Stimulated activated CD8-positive, alpha-beta memory T cell treated with anti-CD3 and anti-CD28 coated beads, Interleukin-2, amount 100 ng/mL, for 48 hours (primary cell): ENCODE measurements at places on chromosomes 13 and 19.

DNA sequence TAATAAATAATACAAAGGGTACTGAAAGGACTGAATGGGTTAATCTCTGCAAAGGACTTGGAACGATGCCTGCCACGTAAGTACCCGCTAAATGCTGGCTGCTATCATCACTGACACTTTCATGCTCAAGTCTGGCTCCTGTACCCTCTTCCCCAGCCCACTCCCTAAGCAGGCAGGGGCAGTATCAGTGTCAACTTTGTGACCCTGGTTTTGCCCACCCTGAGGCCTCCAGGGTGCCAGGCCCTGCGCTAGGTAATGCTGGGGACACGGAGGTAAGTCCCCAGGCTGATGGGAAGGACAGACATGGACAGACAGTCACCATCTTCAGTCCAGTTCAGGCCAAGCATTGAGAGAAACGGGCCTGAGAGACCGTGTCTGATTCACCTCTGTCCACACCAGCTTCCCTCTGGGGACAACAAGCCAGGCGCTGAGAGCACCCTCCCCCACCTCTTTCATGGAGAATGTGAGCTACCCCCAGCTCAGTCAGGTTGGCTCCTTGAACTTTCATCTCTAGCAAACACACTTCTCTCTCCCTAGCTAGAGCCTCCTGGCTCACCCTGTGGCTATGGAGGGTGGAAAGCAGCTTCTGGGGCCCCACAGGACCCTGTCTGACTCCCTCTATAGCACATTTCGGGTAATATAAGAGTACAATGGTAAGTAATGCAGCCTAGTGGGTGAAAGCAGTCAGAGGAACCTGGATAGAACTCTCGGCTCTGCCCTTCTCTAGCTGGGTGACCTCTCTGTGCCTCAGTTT is 800 bp downstream of the ETFB start:
- no peak for DNase-seq

GRCh38 chr19:48556163-48556562 is 4.2 kb downstream of the SULT2B1 start:
- DNase-seq, result no peak

DNA sequence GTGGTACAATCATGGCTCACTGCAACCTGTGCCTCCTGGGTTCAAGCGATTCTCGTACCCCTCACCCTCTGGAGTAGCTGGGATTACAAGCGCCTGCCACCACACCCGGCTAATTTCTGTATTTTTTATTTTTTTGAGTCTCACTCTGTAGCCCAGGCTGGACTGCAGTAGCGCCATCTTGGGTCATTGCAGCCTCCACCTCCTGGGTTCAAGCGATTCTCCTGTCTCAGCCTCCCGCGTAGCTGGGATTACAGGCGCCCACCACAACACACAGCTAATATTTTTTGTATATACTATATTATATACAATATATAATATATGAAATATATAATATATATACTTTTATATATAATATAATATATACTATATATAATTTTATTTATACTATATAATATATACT is 52.5 kb downstream of the COLGALT1 start:
- no peak for DNase-seq

DNA sequence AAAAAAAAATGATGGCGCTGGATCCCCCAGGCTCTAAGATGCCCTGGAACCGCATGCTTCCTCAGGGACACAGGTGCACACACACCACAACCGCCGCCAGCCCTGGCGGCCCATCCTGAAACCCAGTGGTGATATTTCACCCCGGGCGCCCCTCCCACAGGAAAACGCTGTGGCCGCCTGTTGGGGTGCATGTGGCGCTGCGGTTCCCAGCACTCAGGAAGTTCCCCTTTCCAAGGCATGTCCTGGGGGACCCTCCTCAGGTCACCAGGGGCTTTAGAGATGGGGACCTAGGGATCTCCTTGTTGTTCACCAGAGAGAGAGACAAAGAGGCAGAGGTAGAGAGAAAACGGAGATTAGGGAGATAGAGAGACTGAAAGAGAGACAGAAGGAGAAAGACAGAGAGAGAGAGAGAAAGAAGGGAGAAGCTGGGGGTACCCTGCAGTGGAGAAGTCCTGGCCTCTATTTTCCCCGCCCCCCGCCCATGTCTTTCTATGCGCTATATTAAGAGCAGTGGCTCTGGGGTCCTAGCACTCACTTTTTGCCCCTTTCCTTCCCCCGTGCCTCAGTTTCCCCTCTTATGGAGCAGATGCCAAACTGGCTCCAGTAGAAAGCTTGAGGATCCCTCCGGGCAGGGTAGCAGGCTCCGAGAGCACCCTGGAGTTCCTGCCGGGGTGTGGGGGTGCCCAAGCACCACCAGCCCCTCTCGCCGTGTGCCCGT is 2.3 kb downstream of the ADGRE2 start:
- DNase-seq, result peak; percentile 6

DNA sequence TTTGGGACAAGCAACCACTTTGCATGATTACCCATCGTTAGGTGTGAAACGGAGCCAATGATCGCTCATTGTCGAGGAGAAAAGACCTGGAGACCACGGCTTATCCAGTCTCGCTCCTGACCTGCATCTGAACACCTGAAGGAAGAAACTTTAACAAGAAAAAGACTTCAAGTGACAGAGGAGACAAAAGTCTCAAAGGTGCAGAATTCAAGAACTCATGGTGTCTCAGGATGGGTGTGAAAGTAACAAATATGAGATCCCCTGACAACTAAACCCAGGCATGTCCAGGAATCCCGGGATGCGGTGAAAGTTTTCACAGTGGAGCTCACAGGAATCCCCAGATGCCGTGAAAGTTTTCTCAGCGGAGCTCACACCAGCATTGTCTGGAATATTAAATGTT is 6.3 kb upstream of the ATP11A start:
- DNase-seq, result no peak

DNA sequence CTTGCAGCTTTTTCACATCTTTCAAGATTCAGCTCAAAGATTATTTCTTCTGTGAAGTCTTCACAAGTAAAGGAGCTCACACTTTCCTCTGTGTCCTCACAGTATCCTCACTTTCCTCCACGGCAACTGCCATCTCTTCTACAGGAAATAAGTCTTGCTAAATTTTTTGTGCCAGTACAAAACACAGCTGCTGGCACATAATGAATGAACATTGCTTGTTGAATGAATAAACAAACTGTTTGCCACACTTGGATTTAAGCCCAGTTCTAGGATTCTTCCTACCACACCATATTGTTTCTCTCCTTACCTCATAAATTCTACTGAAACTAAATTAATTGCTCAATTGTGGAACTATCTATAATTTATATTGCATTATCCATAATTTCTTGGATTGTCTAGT is 59.5 kb downstream of the RAP2A start:
- no peak for DNase-seq

DNA sequence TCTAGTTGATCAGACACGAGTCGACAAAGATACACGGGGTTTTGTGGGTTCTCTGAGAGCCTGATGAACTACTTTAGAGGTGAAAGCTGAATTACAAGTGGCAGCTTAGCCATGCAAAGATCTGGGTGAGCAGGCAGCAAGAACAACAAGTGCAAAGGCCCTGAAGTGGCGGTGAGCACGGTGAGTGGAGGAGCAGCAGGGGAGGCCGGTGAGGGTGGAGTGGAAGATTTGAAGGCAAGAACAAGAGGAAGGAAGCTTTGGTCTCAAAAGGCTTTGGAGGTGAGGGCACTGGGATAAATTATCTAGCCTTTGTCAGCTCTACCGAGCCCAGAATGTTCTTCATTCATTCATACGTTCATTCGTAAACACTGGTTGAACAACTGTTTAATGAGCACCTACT is 1.4 kb downstream of the ZNF865 start:
- DNase-seq, result no peak

DNA sequence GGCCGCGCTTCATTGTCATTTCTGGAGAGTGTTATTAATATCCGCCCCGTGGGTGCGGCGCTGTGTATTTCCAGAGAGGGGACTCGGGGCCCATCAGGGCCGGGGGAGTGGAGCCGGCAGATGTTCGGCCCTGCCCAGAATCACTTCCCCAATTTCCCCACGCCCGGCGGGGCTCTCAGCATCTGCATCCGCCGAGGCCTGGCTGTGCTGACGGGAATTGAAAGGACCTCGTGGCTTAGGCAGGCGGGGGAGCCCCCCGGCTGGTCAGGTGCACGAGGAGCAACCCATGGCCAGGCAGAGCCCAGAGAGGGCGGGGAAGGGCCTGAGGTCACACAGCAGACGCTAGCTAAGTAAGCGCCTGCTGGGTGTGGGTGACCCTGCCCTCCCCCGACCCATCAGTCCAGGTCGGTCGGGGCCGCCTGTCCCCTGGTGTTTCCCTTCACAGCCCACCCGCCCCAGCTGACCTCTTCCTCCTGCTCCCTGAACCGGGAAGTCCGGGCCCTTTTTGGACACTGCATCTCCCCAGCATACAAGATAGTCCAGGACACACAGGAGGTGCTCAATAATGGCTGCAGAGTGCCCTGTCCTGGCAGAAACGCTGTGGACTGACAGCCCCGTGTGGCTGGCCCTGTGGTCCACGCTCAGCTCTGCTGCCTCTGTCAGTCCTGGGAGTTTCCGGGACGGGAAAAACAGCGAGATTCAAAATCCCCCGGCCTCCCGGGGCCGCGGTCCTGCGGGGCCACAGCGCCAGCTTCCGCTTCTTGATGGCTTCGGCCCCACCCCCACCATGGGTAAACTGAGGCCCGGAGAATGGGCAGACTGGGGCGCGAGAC is 22.1 kb downstream of the ARID3A start:
- DNase-seq, result no peak

GRCh38 chr19:41030651-41031050 is 39.6 kb downstream of the CYP2B6 start:
- no peak for DNase-seq

GRCh38 chr13:27171244-27171826 is at the start of gene USP12:
TSS of gene USP12 (minus strand) at chr13:27171811. CDS start at chr13:27171639, 172 bp downstream.
- no peak for DNase-seq

DNA sequence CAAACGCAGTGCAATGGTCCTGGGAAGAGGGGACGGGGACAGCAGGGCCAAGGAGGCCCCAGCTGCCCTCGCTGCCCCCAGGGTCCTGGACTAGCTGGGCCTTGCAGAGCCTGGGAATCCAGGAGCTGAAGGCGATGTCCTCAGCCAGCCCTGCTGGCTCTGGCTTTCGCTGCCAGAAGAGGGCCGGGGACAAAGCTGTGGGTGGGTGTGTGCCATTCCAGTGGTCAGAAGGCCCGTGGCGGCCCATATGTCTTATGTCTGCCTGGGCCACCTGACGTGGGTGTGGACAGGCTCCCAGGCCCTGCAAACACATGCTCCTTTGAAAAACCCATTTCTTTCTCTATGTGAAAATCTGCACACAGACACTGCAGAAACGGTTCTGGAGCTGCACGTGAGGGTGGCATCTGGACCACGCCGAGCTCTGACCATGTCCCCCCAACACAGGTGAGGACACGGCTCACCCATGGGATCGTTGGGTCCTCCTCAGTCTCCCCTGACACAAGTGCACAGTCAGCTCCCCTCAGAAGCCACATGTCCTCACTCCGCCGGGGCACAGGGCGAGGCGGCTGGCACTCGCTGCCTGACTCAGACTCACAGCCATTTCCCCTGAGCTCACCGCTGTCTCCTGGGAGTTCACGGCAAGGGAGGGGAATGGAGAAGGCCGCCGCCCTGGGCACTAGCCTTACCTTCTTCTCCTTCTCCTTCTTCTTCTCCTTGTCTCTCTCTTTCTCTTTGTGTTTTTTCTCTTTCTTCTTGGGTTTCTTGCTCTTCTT is 16.9 kb downstream of the IZUMO4 start:
- DNase-seq, result no peak

DNA sequence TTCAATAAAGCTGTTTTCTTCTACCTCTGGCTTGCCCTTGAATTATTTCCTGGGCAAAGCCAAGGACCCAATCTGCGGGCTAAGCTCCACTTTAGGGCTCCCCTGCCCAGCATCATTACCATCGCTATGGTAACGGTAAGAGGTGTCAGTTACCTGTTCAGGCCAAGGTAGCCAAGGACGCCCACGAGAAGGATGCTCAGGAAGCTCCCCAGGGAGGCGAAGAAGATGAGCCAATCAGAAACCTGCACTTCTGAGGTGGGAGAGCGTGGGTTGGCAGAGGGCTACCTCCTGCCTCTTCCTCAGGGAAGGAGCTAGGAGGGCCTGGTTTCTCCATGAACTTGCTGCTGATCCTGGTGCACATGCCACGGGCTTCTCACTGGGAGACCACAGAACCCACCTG is 24.7 kb downstream of the IL12RB1 start:
- DNase-seq, result no peak

- no peak for DNase-seq
Observed at GRCh38 chr19:37763488-37763887, 15.9 kb downstream of the ZNF573 start.

DNA sequence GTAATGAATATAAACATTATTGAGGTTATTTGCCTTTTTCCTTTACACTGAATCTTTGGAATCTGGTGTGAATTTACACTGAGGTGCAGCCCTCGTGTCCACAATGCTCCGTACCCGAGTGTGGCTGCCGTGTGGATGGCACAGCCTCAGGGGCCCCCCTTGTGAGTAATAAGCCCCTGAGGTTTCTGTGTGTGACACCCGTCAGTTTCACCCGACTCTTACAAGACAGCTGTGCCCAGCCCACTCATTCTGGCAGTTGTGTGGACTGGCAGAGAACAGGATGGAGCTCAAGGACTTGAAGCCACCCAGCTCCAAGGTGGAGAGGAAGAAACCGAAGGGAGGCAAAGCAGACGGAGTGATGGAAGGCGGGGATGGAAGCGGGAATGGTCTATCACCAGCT is 7.8 kb downstream of the PROZ start:
- DNase-seq, result no peak

GRCh38 chr13:40657307-40657706 is 9.1 kb downstream of the FOXO1 start:
- no peak for DNase-seq

DNA sequence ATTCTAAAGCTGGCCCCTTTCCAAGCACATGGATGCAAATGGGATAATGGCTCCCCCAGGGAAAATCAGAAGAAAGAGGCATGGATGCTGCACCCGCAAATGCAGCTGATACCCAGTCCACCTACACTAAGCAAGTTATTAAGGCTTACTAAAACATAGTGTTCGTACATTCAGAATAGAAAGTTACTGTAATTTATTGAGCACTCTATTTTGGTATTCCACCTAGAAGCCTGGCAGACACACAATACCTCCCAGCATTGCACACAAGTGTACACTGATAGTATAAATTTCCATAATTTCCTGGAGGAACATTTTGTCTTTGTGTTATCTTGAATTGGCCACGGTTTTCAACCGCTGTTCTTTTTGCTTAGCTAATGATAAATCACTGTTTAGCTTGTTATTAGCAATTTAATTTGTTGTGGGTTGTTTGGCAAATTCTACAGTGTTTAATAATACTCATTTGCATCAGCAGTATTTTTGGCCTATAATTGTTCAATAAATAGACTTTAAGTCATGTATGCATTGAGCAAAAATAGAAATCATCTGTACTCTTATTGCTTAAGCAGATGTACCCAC is 94.5 kb upstream of the MRI1 start:
- DNase-seq, result no peak

- DNase-seq, result no peak
Observed at GRCh38 chr19:8616861-8617260, 6.3 kb upstream of the ADAMTS10 start.
